ENCODE measurements at places on chromosomes 6 and 20.

- no peak for DNase-seq
Observed at GRCh38 chr6:31920811-31921210, 6.7 kb upstream of the C2 start.

- no peak for DNase-seq
Observed at GRCh38 chr6:5705252-5705651, 301.5 kb downstream of the NRN1 start.

DNA sequence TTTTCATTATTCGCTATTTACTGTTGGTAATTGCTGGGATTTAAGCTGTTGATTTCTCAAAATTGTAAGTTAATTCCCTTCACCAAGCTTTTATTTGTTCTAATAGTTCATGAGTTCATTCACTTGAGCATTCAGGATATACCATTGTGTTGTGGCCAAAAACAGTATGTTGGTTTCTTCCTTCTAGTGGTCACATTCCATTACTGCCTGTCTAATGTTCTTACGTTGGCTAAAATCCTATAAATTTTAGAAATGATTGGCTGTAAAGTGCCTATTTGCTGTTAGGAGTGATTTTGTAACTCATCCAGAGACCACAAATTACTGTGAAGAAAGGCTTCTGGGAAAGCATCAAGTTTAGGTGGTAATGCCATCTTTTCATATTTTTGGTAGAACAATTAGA is 76.3 kb downstream of the FARS2 start:
- peak; percentile 23 for DNase-seq

DNA sequence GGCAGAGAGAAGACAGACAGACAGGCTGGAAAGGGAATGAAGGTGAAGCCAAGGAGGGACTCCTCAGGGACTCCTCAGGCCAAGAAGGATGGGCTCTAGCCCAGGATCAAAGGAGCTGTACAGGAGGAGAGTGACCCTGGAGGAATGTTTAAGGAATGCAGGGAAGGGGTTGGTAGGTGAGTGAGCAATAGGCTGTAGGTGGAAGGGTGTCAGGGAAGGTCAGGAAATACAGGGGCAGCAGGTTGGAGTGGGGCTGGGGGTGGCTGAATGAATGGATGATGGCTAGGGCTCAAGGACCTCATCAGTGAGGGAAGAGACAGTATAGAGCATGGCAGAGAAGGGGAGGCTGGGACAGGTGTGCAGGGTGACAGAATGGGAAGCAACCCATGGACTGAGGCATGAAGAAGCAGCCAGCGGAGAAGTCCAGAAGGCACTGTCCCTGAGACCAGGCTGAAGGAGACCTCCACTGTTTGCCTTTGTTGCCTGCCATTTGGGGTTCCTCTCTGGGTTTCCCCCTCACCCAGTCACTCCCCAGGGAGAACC is 13.2 kb downstream of the SYNGAP1 start:
- no peak for DNase-seq

DNA sequence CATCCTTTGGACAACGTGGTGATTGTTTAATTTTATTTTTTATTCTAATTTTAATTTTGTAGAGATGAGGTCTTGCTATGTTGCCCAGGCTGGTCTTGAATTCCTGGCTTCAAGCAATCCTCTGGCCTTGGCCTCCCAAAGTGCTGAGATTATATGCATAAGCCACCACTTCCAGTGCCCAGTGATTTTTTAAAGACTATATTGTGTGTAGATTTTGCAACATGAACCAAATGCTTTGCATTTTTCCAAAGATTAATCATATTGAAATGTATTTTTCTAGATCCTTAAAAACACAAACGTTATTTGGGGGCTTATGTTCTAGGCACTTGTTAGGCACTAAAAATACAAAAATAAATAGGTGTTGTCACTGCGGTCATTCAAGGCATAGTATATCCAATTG is 117.6 kb upstream of the CCN2 start:
- no peak for DNase-seq

All from activated CD4-positive, alpha-beta T cell treated with anti-CD3 and anti-CD28 coated beads, Interleukin-2, Interleukin-4, amounts not matched to agents 100 ng/mL and 50 ng/mL, durations not matched to agents 16 hours and 8 hours (primary cell).